ENCODE measurements at places on chromosomes 3 and 15.

DNA sequence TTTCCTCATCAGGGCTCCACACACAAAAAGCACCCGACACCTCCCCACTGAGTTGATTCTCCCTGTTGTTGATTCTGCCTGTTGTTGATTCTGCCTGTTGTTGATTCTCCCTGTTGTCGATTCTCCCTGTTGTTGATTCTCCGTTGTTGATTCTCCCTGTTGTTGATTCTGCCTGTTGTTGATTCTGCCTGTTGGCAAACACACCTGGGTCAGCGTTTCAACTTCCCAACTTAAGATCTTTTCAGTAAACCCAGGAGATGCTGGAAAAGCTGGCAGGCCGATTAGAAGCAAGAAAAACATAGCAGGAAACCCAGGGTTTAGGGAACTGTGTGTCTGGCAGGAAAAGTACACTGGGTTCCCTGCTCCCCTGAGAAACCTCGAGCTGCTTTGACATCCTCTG, 47.9 kb downstream of the TNK2 start:
- DNase-seq = no peak

DNA sequence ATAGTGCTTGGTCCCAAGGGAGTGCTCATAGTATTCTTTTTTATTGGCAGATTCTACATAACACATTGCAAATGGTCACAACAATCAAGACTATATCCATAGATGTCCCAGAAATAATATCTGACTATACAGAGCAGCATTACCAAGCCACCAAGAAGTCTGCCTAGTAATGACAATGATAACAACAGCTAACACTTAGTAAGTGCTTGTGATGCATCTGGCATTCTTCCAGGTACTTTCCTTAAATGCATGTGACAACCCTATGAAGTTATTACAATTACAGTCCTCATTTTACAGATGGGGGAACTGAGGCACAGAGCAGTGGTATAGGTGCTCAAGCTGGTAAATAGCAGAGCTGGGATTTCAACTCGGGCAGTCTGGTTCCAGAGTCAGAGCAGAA, 49.6 kb upstream of the ICE2 start:
- DNase-seq = no peak

GRCh38 chr3:167886690-167887089, 151.2 kb downstream of the SERPINI1 start:
- DNase-seq = no peak

DNA sequence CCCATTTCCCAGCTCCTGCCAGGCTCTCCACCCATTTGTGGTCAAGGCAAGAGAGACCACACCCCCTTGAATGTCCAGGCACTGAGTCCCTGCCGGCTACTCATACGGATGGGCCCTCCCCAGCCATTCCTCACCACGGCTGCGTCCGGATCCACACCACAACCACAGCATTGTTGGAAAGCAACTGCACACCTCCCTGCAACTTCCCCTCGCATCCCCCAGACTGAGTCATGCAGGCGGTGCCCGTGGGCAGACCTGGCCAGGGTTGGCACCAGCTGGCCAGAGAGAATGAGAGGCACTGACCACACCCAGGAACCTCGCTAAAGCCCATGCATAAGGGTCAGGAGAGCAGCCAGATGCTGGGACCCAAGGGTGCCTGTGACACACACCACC, 30.5 kb downstream of the LOXL1 start:
- no peak for DNase-seq

DNA sequence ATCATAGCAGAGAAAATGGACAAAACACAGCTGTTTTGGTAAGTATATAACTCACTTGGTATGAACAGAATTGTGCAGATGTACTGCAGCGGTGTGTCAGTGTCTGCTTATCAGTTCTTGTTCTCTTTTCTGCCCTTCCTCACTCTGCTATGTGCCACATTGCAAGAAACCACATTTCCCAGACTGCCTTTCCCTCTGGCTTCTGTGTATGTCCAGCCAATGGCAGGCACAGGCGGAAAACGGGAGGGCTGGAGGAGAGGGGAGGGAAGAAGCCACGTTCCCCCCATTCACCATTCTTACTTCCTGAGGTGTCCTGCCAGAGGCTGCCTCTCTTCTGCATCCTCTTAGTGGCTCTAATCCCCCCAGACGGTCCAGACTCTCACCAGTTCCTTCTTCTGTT, 15.4 kb downstream of the HHLA2 start:
- DNase-seq = no peak

GRCh38 chr3:174376346-174376745, 482.8 kb upstream of the NAALADL2 start:
- no peak for DNase-seq

DNA sequence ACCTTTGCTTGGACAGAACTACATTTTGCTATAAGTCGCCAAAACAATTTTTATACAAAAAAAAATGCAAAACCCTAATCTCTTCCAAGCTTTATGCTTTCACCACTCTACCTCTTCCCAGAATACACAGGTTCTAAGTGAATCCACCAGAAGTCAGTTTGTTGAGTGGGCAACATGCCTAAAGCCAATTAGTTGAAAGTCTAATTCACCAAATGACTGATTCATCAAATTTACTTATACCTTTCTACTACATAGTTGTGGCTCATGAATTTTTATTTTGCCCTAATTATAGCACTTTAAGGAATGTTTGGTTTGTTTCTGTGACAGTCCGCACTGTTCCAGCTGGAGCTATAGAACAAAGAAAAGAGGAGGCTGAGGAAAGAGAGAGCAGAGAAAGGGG, 265.9 kb upstream of the TGFBR2 start:
- no peak for DNase-seq
